Cardiac ventricle fibroblast (primary cell): ENCODE measurements at places on chromosomes 7 and 10. TPM values are rescaled to one million over a fixed set of nuclear protein-coding genes. Genes with fewer than 3 reads are reported as not detected.

The CAV2 gene
- total RNA-seq, result 43.2 and 58.3 TPM in 2 replicates

The CTTNBP2 gene
- 0.15 and 0.37 TPM in 2 replicates for total RNA-seq

The UNCX gene
- not detected in 2 replicates for total RNA-seq

The ERLIN1 gene
- 38.4 and 47.4 TPM in 2 replicates for total RNA-seq

The NEUROD6 gene
- not detected in 2 replicates for total RNA-seq

The APBB1IP gene
- 7.2 and 8.4 TPM in 2 replicates for total RNA-seq

The LBX1 gene
- not detected in 2 replicates for total RNA-seq

The IL15RA gene
- total RNA-seq, result 12.5 and 13.8 TPM in 2 replicates

The STOX1 gene
- 0.50 and 0.64 TPM in 2 replicates for total RNA-seq

The VSTM4 gene
- 5.1 and 5.3 TPM in 2 replicates for total RNA-seq

The AGBL3 gene
- total RNA-seq, result 1.1 and 7.0 TPM in 2 replicates

The MLXIPL gene
- 0.54 TPM in 1 of 2 replicates, not detected in the other for total RNA-seq

The CXCL12 gene
- 399 and 440 TPM in 2 replicates for total RNA-seq

The C10orf90 gene
- total RNA-seq, result 0.15 and 2.1 TPM in 2 replicates

The AGAP6 gene
- 2.4 and 3.9 TPM in 2 replicates for total RNA-seq
